ENCODE measurements at places on chromosomes 3 and 15.

DNA sequence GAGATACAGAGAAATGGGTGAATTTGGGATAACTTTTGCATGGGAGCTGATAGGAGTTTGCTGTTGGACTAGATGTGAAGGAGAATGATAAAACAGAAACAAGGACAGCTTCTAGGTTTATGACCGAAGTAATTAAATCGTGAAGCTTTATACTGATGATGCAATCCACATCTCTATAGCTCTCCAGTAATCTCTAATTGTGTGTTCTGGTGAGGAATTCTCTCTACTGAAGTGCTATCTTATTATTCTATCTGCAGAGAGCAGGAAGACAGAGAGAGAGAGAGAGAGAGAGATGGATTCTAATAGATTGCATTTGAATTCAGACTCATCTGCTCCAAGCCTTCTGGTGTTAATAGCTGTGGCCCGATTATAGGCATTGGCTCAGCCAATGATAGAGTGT is 113.5 kb upstream of the FRMD4B start:
- no peak for DNase-seq

GRCh38 chr3:41159588-41160189 is 39.6 kb upstream of the CTNNB1 start:
- DNase-seq: no peak

DNA sequence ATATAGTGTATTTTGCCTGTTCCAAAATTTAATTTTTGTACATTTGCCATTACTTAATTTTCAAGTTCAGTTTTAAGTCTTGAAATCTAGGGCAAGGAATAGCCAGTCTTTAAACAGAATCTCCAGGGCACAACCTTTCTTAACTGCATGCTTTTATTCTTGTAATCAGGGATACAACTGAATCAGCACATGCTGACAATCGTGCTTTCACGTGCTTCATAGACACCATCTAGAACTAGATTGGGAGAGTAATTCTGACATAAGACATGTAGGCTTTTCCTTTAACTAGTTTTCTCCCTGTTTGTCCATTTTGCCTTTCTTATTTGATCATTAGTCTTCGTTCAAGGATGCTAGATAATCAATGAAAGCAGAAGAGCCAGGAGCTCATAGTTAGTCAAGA is 650.4 kb upstream of the CADM2 start:
- no peak for DNase-seq

- DNase-seq: no peak
Measured at GRCh38 chr3:27792869-27793268, 70.7 kb upstream of the EOMES start.

DNA sequence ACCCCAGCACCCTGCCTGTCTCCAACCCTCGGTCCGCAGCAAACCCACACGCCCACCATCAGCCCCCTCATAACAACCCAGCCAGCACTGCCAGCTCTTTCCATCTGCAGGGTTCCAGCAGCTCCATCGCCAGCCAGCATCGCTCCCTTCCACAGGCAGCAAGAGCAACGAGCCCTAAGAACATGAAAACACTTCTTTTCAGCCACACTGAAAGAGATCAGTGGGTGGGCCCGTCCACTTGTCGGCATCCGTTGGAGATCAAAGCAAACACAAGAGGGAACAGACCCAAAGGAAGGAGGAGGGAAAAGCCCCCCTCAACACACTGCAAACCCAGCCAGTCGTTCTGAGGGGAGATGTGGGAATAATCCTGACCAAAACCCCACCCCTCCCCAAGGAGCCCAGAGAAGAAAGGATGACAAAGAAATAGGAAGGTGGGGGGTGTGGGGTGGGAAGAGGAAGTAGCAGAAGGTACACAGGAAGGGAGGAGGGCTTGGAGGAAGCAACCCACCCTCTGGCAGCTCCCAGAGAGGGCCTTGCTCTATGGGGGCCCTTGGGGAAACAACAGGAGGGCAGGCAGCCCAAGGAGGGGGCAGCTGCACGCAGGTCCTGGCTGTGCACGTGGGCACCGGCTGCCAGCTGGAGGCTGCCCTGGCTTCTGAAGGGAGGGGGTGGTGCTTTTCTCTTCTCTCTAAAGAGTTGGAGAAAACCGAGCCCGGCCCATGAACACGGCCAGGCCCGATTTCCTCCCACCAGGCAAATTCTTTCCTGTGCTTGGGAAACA is 473.6 kb upstream of the PROK2 start:
- DNase-seq: no peak

DNA sequence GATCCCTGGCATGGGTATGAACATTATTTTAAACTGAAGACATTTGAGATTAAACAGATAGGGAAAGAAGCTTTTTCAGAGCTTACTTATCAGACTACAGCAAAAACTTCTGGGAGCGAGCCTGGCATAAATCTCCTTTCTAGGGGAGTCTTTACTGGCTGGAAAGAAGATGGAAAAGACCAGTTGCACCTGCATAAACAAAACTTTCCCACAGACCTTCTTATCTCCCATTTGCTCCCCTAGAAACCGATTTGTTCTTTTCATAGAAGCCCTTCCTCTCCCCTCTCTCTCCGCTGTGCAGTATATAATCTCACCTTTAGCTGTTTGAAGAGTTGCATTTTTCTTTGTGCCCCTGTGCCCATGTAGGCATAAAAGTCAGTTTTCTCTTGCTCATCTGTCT is 93.2 kb downstream of the CHRNA7 start:
- DNase-seq: no peak

DNA sequence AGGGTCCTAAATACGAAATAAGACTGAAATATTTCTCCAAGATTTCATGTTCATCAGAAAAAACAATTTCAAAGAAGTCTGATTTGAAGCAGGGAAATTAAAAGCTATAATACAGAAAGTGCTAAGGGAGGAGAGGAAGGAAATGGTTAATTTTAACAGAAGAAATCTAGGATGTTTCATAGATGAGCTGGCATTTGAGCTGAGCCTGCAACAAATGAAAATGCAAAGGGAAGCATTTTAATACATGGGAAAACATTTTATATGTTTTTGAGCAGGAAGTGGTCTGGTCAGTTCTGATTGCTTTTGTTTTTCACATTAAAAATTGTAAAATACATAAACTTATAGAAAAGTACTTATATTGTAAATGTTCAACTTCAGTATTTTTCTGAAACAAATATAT is 17.2 kb upstream of the RAP2B start:
- DNase-seq: peak; percentile 52

- peak; percentile 36 for DNase-seq
Measured at GRCh38 chr3:195441992-195442572, 738 bp downstream of the ACAP2 start.

DNA sequence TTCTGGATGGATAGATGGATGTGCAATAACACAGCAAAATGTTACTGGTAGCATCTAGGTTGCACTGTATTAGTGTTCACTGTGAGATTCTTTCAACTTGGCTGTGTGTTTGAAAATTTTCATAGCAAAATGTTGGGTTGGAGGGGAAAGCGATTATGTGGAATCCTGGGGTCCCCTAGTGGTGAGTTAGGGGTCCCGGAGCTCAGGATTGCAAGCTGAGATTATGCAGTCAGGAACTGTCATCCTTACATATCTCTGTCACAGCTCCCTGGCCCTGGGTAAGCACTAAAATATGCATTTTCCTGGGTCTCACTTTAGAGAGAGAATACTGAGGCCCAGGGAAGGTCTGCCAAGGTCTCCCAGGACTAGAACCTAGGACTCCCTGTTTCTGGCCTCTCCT is 77.2 kb downstream of the CEMIP start:
- DNase-seq: no peak

DNA sequence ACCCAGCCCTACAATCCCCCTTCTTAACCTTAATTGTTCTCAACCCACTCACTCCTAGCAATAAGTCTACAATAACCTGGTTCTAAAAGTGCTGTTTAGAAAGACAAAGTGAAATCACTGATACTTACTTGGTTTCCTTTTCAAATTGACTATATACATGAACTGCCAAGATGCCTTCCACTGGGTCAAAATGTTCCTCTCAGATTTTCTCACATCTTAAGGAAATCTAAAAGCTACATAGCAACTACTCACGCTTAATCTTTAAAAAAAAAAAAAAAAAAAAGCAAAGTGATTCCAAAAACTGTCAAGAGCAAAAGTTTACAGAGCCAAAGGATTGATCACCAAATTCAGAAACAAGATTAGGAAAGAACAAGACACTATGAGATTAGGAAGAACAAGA is 68.7 kb upstream of the MAP4 start:
- DNase-seq: no peak

DNA sequence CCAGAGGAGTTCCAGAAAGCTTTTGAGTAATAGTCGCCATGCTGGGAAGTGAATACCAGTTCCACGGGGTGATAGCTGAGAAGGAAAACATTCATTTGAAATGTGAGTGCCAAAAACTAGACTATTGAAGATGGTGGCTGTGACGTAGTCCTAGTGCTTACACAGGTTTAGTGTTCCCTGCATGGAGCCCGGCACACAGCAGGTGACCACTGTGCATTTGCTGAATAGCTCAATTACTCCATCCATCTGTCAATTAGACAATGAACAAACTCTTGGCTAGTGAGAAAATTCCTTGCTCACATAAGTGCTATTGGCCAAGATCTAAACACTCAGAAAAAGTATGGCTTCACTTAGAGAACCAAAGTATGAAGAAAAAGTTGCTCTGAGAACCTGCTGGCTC is 448.1 kb upstream of the WNT5A start:
- DNase-seq: no peak

DNA sequence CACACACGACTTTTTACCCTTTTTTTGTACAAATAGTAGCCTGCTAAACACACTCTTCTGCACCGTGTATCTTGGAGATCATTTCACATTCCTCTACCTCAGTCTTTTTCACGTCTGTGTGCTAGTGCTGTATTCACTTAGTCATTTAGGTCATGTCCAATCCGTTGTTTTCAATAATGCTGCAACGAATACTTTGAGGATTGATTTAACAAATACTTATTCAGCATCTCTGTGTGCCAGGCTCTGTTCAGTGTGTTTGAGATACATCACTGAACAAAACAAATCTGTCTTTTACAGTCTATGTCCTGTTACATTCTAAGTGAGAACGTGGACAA is 882 bp downstream of the JMJD7 start:
- DNase-seq: peak; percentile 22

DNA sequence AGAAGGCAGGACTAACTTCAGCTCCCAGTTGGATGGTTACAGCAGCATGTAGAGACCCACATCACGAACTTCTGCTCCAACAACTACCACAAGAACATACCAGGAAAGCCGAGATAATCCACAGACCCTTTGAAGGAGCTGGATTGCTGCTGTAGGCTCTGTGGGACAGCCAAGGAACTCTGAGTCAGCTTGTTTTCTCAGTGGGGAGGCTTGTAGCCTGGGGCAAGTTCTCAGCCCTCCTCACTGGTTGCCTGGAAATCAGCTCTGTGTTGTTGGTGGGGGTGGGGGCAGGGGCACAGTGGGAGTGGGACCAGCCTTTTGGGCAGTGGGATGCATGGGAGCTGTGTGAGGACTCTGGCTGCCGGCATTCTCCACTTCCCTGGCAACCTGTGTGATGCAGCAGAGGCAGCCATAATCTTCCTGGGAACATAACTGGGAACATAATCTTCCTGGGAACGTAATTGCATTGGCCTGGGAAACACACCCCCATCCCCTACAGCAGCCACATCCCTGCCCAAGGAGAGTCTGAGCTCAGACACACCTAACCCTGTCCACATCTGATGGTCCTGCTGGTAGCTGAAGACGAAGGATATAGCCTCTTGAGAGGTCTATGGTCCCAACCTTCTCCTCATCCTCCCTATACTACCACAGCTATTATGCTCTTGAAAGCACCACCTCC is 153.1 kb downstream of the PEAK1 start:
- peak; percentile 11 for DNase-seq

DNA sequence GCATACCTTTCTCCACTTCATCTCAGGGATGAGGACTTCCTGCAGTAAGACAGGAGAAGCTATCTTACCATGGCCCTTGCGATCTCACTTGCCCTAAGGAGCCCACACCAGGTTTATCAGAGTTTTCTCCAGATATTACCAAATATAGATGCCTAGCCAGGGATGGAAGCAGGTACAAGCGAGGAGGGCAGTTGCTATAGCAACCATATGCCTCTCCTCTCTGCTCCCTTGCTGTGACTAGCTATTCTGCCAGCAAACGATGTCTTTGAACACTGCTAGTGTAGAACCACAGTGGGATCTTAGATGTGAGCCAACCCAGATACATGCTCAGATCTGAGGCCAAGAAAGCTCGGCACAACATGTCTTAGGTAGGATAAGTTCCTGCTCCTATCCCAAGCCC is 33.9 kb downstream of the GRAMD2A start:
- no peak for DNase-seq

GRCh38 chr3:87900061-87900460 is 158.7 kb downstream of the CGGBP1 start:
- peak; percentile 0 for DNase-seq

DNA sequence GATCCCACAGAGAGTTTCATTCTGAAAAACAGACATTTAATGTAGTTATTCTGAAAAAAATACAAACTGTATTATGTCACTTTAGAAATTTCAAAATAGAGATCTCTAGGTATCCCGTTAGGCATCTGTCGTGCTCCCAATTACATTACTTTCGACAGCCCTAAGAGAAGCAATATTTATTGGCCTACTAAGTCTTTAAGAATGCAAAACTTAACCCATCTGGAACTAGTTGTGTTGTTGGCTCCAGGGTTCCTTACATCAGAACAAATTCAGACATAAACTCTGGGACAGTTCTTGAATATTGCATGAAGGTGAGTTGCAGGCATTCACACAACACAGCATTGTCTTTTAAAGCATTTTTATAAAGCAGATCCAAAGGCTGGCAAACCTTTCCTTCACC is 498.4 kb downstream of the FHIT start:
- peak; percentile 78 for DNase-seq

- DNase-seq: peak; percentile 36
Measured at GRCh38 chr3:30586096-30586805, 20.1 kb upstream of the TGFBR2 start.

- no peak for DNase-seq
Measured at GRCh38 chr3:56316944-56317343, 151.3 kb downstream of the ERC2 start.

DNA sequence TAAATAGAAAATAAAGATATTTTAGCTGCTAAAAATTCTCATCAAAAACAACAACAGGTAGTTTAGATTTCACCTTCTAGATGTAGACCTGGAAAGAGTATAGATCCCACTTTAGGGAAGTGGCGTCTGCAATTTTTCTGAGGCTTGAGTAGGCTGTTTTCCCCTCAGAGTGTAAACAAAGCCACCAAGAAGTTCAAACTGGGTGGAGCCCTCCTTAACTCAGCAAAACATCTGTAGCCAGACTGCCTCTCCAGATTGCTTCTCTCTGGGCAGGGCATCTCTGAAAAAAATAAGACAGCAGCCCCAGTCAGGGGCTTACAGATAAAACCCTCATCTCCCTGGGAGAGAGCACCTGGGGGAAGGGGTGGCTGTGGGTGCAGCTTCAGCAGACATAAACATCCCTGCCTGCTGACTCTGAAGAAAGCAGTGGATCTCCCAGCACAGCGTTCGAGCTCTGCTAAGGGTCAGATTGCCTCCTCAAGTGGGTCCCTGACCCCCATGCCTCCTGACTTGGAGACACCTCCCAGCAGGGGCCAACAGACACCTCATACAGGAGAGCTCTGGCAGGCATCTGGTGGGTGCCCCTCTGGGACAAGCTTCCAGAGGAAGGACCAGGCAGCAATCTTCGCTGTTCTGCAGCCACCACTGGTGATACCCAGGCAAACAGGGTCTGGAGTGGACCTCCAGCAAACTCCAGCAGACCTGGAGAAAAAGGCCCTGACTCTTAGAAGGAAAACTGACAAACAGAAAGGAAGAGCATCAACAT is 259.6 kb downstream of the STXBP5L start:
- DNase-seq: no peak

GRCh38 chr3:16329826-16330129 is 64.8 kb downstream of the OXNAD1 start:
- no peak for DNase-seq

GRCh38 chr15:98804057-98804380 is 155.7 kb downstream of the IGF1R start:
- DNase-seq: no peak
